ENCODE measurements at places on chromosomes 16 and 17. TPM values are rescaled to one million over a fixed set of nuclear protein-coding genes. Genes with fewer than 3 reads are reported as not detected.

DNA sequence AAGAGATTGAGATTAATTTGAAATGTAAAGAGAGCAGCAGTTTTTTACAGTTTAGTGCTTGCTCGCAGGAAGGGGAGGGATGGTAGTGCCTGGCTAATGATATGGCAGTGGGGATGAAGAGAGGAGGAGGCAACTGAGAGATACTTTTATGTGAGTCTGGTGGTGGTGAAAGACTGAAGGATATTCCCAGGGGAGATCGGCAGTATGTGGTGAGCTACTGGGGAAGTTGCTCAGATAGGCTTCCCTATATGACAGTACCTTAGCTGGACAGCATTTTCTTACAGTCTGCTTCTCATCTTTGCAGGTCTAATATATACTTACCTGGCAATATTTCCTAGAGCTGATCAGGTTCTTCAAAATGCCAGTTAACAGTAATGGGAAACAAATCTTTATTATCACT lies 8.6 kb downstream of the CEP95 start:
- DNase-seq = no peak

Gene RNF43
- not detected for total RNA-seq

Gene SMIM5
- 0.23 TPM for total RNA-seq

- DNase-seq = no peak
Observed at GRCh38 chr17:7060165-7060891, 16.4 kb upstream of the SLC16A11 start.

DNA sequence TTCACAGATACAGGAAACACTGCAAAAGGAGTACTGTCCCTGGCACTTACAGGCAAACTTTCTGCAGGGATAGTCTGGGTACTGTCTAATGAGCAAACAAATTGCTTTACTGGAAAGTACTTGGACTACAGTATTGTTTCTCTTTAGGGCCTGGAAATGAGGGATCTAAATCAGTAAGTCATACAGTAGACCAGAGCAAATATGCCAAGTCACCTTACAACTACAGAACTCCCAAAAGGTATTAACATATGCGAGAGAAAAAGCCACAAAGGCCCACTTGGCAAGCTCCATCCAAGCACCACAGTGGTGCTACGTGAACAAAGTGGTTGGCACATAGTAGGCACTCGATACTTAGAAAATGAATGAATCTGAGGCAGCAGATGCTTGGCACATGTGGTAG lies 87.8 kb downstream of the ZZEF1 start:
- DNase-seq = no peak

DNA sequence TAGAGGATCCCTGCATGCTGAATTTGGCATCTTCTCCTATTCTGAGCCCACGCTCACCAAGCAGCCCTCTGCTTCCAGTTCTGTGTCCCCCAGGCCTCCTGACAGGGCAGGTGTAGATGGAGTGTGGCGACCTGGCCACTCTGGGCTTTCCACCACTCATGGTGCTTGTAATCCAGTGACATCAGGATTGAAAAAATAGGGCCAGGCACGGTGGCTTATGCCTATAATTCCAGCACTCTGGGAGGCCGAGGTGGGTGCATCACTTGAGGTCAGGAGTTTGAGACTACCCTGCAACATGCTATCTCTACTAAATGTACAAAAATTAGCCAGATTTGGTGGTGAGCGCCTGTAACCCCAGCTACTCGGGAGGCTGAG lies 29.4 kb downstream of the UNK start:
- DNase-seq = peak; percentile 41

Data from aorta (tissue), 5 donors.